ENCODE measurements at places on chromosomes 3 and 15.

- DNase-seq, result no peak
Measured at GRCh38 chr3:188754267-188754666, 417.5 kb upstream of the TPRG1 start.

DNA sequence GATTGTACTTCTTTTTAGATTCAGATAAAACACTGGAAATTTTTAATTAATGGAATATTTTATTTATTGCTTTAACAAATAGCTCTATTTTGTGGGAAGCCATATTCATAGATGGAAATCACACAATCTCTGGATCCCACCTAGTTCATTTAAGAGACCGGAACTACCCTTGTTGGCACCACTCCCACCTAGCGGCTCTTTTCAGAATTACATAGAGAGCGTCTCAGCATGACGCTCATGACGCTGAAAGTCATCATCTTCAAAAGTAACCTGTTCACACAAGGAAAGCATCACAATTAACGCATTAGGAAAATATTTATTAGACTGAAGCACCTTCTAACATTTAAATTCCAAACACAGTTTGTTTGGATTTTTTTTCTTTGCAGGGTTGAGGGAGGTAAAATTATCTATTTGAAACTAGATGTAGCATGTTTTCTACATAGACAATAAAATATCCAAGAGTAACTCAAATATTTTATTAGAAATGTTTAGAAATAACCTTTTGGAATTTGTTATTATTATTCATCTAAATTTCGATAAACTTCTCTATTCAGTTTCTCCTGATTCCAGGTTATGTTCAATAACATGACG is 214.9 kb upstream of the ARRDC4 start:
- peak; percentile 36 for DNase-seq

GRCh38 chr3:177836671-177837070 is 639.4 kb upstream of the TBL1XR1 start:
- DNase-seq, result peak; percentile 66

- DNase-seq, result no peak
Measured at GRCh38 chr15:29141308-29142128, 128.1 kb downstream of the NSMCE3 start.

DNA sequence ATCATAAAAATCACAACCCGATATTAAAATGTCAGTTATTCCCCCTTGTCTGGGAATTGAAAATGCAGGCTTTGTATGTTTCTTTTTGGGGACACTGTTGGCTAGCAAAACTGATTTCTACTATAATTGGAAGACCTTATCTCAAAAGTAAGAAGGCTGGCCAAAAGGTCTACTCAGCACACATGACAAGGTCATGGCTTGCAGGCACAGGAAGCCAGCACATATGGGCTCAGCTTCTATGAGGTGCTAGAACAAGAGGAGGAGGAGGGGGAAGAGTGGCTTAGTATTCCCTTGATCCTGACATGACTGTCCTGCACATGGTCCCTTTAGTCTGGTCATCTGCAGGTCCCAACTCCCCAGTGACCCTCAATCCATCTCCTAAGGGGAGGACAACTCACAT is 681.2 kb downstream of the SQOR start:
- DNase-seq, result no peak

Measured in SK-N-DZ (cell line).